ENCODE measurements at places on chromosomes 2 and 18.

DNA sequence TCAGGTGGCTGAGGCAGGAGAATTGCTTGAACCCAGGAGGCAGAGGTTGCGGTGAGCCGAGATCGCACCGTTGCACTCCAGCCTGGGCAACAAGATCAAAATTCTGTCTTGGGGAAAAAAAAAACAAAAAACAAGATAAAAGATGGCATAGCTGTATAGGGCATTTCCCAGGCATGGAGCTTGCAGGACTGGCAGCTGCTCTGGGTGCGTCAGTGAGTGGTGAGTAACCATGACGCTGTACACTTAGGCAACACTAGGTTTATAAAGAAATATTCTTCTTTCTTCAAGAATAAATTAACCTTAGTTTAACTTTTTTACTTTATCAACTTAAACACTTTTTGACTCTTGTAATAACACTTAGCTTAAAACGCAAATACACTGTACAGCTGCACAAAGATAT is 15.4 kb downstream of the TGOLN2 start:
- DNase-seq = no peak

DNA sequence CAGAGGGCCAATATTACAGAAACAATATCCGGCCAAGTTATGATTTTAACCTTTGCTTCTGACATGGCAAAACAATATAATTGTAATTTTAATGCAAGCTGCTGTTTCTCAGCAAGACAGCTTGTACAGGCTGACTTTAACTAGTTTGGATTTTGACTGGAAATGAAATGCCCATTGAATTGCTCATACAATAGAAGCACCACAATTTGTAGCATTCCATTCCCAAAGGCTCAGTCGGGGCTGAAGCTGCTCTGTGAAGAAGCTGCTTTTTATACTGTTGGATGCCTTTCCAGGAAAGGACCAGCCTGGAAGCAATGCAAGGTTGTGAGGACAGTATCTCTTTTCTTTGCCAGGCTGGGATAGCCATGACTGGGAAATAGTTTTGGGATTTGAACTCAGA is 677.0 kb upstream of the FANCL start:
- DNase-seq = no peak

DNA sequence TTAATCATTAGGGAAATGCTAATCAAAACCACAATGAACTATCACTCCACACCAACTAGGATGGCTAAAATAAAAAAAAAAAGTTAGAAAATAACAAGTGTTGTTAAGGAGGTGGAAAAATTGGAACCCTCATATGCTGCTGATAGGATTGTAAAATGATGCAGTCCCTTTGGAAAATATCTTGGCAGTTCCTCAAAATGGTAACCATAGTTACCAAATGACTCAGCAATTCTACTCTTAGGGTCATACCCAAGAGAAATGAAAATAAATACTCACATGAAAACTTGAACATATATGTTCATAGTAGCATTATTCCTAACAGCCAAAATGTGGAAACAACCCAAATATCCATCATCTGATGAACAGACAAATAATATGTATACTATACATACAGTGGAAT is 15.7 kb upstream of the ACVR2A start:
- no peak for DNase-seq

DNA sequence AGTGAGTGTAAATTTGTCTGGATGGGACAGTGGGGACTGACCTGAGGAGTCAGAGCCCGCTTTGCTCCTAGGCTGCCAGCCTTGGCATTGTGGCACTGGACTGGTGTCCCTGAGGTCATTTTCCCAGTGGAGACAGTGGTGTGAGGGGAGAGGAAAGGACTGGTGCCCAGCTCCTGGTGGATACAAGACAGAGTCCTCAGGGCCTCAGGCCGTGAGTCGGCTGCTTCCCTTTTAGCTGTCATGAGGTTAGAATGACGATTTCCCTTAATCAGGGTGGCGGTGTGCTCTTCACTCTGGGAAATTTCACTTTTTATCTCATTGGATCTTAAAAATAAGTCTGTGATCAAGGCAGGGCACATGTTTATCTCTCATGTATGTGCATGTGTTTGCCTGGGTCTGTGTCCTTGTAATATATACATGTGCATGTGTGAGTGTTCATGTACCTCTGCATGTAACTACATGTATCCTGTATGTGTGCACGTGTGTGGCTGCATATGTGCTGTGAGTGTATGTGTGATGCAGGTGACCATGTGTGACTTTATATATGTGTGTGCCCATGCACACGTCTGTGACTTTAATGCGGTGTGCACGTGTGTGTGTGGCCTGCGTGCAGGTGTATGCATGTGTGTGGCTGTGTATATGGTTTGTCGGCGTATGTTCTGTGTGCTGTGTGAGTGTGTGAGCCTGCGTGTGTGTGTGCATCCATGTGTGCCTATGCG is 55.7 kb downstream of the GLI2 start:
- DNase-seq = no peak

GRCh38 chr2:3642521-3643215 is 15.3 kb upstream of the ALLC start:
- DNase-seq = peak; percentile 57

- DNase-seq = no peak
Observed at GRCh38 chr18:50080316-50080715, 114.6 kb downstream of the MYO5B start.

GRCh38 chr2:106011380-106011779 is 182.7 kb downstream of the UXS1 start:
- no peak for DNase-seq

DNA sequence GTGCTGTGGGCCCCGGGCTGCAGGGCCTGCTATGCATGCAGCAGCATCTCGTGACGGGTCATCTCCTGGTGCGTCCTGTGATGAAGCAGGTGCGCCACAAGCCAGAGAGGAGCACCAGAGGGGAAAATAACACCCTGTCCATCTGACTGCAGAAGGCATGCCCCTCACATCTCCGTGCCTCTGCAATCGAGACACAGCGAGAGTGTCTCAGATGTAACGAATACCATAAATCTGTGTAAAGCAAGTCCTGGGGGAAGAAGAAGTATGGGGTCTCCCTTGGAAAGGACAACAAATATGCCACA is 137.5 kb downstream of the PTGR3 start:
- peak; percentile 64 for DNase-seq

DNA sequence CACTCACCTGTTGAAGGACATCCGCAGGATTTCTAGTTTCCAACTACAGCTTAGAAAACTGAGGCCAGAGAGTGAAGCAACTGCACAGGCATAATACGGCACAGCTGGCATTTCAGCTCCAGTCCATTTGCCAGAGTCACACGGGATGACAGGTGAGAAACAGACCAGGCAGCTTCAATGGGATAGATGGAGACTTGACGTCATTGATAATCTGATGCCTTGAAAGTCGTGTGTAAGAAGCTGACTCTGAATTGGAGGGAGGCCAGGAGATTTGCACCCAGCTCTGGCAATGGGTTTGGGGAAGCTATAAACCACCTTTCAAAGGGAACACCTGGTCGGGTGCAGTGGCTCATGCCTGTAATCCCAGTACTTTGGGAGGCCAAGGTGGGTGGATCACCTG is 12.4 kb upstream of the DNMT3A start:
- no peak for DNase-seq

DNA sequence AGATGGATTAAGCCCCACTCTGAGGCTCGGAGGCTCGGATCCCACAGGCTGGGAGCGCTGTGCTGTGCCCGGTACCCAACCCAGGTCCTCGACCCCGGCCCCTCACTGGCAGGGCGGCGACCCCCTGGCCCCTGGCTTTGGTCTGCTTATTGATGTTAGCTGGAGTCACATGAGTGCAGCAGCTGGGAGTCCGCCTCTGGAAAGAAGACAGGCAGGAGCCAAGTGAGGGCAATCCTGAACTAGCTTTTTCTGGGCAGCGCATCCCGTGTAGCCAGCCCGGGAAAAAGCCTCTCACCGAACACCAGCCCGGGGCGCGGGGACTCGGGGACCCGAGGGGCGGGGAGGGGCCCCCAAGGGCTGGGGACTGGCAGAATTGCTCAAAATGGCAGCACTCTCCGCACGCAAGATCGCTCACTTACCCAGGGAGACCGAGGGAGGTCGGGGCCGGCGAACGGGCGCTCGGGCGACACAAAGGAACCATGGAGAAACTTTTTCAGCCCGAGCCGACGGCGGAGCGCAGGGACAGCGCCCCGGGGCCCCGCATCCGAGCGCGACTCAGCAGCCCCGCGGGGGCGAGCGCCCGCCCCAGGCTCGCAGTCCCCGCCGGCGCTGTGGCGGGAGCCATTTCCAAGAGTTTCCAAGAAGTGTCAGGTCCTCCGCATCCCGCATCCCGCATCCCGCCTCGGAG is 567 bp downstream of the TMEM200C start:
- peak; percentile 63 for DNase-seq

- DNase-seq = no peak
Observed at GRCh38 chr18:3236470-3236869, 11.1 kb upstream of the MYL12A start.

GRCh38 chr2:120257522-120257921 is 4.9 kb downstream of the RALB start:
- DNase-seq = no peak

- no peak for DNase-seq
Observed at GRCh38 chr18:8601277-8602032, 7.8 kb upstream of the RAB12 start.

DNA sequence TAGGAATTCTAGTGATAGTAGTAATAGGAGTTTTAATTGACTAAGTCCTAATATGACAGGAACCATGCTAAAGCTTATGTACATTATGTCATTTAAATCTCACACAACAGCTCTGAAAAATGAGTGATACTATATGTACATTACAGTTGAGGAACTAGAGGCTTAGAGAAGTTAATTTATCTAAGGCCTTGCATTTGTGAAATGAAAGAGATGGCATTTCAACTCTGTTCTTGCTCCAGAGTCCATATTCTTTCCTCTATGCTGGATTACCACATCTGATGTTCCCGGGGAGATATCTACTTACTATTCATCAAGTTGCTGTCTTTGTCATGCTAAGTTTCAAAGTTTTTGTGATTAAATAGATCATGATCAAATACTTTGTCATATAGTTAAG is 5.7 kb downstream of the AGPS start:
- no peak for DNase-seq

- DNase-seq = no peak
Observed at GRCh38 chr18:8435376-8435775, 173.9 kb upstream of the RAB12 start.

- DNase-seq = no peak
Observed at GRCh38 chr2:180542511-180542910, 437.9 kb upstream of the UBE2E3 start.

All from upper lobe of right lung (tissue), 1 donor.